Vagina (tissue), 2 donors: ENCODE measurements at places on chromosomes 3 and 15. TPM values are rescaled to one million over a fixed set of nuclear protein-coding genes. Genes with fewer than 3 reads are reported as not detected.
A peak's percentile ranks its signal among the peaks of the same experiment; 100 is the strongest.

DNA sequence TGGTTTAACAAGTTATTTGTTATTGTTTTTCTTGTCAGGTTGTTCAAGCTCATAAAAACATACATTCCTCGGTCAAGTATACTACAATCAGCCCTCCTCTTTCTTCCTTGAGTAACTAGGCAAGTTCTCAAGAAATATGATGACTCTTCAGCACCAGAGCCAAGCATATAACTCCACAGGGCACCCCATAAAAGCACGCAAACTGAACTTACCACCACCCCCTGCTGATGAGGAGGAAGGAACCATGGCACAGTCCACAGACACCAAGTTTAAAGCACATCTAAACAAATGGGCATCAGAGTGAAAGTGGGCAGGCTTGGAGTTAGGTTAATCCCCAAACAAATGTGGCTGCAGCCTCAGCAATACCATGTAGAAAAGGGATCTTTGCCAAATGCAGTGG is 5.3 kb downstream of the IP6K2 start:
- peaks cover 13% of the 10 kb centered on the region for H3K36me3 ChIP-seq
- no peak overlapping the region for H3K4me3 ChIP-seq
- H3K4me1 ChIP-seq: peaks cover 83% of the 10 kb centered on the region

DNA sequence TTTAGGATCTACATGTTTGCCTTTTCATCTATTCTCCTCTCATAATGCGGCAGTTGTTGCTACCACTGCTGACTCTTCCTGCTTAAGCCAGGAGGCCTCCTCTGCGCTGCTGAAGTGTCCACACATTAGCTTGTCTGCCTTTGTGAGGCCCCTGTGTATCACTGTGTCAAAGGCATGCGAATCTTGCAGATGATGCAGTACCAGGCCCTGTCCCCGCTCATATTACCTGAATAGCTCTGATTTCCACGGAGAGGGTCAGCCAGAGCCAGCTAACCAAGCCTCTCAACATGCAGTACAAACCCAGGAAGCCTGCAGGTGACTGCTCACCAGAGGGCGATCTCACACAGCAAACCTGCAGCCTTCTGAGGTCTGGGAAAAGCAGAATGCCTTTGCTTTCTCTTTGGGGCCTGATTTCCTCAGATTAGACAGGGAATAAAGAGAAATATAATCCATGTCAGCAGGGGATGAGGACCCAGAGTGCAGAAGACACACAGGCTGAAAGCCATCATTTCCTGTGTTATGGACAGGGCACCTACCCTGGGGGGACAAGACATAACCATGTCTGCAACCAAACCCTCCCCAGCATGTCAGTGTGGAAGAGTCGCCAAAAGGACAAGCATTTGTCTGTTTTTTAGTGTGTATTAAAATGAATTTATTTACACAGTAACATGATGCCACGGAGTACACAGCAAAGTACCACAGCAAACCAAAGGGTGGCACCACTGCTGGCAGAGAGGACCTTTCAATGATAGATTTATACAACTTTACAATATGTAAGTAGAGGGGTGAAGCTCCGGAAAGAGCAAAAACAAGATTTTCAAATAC is 36.8 kb upstream of the TSPAN3 start:
- no peak overlapping the region for H3K4me3 ChIP-seq
- no peaks in the 10 kb centered on the region for H3K27me3 ChIP-seq
- H3K4me1 ChIP-seq: peaks cover 24% of the 10 kb centered on the region
- H3K36me3 ChIP-seq: no peaks in the 10 kb centered on the region
- peak overlapping the region; percentile 17 for H3K27ac ChIP-seq

DNA sequence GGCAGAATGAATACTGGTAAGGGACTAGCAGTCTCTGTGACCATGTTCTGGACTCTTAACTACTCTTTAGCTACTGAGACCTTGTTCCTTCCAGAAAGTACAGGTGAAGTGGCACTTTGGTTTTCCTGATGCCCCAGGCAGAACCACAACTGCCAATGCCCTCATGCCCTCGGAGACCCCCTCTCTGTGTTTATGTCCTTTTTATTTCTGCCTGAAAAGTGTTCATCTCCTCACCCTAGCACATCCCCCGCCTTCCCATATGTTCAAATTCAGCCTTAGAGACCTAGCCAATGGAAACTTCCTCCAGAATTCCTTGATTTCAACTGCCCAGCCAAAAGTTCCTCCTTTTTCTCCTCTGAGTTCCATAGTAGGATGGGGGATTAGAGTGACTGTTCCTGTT is 23.3 kb upstream of the RASGRF1 start:
- H3K36me3 ChIP-seq: no peaks in the 10 kb centered on the region
- no peak overlapping the region for H3K27ac ChIP-seq
- no peaks in the 10 kb centered on the region for H3K27me3 ChIP-seq
- peak; percentile 54 for DNase-seq

- H3K4me3 ChIP-seq: no peak overlapping the region
- H3K27me3 ChIP-seq: no peaks in the 10 kb centered on the region
- DNase-seq: peak; percentile 88
- H3K4me1 ChIP-seq: peaks cover 41% of the 10 kb centered on the region
- no peak overlapping the region for H3K27ac ChIP-seq
Measured at GRCh38 chr15:77986891-77987764, 90.4 kb downstream of the TBC1D2B start.

DNA sequence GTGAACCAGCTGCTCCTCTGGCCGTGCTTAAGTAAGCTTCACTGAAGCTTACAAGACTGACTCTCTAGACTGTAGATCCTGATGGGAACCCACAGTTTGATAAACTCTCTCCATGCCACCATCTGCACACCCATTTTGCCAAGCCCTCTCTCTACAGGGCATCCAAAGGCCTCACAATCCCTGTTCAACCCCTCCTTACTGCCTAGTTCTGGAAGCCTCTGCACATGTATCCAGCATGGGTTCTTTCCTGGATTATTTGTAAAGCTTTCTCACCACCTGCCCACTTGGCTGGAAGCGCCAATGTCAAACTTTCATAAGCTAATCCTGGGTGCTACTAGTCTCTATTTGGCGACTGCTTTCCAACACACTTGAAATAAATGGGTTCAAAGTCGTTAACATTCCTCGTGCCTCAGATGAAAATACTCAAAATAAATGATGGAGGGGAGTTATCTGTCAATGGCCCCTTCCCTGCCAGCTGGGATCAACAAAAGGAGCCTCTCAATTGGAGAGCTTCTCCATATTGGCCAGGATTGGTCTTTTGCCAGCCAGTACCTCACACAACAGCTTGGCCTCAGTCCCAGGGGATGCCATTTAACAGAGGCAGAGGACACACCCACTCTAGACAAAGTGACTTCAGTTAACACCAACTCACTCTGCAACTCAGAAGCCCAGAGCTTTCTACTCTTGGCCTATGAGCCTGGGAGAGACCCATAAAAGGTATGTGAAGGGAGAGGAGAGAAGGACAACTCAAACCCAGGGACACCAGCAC is 48.1 kb downstream of the SH3BP5 start:
- H3K4me1 ChIP-seq: peaks cover 58% of the 10 kb centered on the region
- no peak overlapping the region for H3K4me3 ChIP-seq
- H3K27me3 ChIP-seq: no peaks in the 10 kb centered on the region
- DNase-seq: no peak

DNA sequence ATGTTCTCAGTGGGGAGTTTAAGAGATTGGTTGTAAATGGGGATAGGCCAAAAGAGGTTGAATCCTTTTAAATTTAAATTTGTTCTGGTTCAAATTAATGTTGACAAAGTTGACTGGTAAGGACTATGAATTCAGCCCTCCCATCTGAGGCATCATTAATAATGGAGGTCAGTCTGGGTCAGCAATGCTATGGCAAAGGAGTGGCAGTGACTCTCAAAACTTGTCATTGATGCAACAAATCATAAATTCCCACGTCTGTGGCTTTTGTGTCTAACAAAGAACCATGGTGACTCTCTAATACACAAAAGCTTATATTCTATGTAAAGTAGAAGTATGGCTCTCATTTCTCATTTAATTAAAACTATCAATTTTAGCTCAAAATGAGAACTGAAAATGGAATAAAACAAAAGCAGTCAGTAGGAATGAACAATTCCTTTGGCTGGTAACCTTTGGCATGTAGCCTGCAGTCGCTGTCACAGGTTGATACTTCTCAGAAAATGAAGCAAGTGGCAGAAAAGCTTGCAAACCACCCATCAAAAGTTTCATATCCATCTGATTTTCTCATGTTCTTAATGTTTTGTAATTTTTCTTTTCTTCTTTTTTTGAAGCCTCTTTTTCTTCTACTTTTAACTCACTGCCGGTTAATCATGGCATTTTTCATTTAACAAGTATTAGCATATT is 12.2 kb upstream of the ZBED2 start:
- H3K36me3 ChIP-seq: no peaks in the 10 kb centered on the region
- H3K27ac ChIP-seq: no peak overlapping the region
- no peak overlapping the region for H3K4me3 ChIP-seq
- H3K27me3 ChIP-seq: no peaks in the 10 kb centered on the region

AMIGO3 gene
- total RNA-seq: not detected

DNA sequence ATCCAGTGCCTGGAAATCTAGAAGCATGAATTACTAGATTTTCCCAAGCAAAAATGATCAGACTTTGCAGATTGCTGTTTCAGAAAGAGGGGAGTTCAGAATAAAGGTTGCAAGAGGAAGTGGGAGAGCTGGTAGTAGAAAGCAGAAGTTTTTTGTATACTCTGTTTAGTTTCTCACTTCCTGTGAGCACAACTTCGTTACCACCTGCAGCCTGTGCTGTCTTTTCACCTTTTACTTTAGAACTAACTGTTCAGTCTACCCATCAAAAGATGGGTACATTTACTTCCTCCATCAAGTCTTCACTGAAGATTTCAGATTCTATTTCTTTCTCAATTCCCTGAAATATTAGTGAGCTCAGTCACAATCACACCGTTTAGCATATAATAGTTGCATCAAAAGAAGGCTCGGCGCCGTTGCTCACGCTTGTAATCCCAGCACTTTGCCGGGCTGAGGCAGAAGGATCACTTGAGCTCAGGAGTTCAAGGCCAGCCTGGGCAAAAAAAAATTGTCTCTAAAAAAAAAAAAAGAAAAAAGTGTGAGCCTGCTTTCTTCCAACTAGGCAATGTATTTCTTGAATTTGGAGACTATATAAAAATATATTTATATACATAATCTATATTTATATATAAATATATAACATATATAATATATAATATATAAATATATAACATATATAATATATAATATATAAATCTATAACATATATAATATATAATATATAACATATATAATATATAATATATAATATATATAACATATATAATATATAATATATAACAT is 1.8 kb upstream of the CEP97 start:
- peaks cover 8% of the 10 kb centered on the region for H3K36me3 ChIP-seq
- no peaks in the 10 kb centered on the region for H3K27me3 ChIP-seq
- H3K27ac ChIP-seq: no peak overlapping the region
- peaks cover 4% of the 10 kb centered on the region for H3K4me1 ChIP-seq

GRCh38 chr15:100873029-100873677 is 6.5 kb upstream of the ALDH1A3 start:
- no peaks in the 10 kb centered on the region for H3K4me1 ChIP-seq
- no peaks in the 10 kb centered on the region for H3K36me3 ChIP-seq
- H3K27me3 ChIP-seq: no peaks in the 10 kb centered on the region
- H3K4me3 ChIP-seq: no peak overlapping the region
- H3K27ac ChIP-seq: no peak overlapping the region

GRCh38 chr3:105417525-105418289 is 51.0 kb downstream of the ALCAM start:
- H3K4me3 ChIP-seq: no peak overlapping the region
- no peaks in the 10 kb centered on the region for H3K4me1 ChIP-seq
- no peaks in the 10 kb centered on the region for H3K27me3 ChIP-seq

ZBED2 gene
- total RNA-seq: 4.9 TPM

- H3K36me3 ChIP-seq: no peaks in the 10 kb centered on the region
- no peak for DNase-seq
- H3K27me3 ChIP-seq: no peaks in the 10 kb centered on the region
- H3K27ac ChIP-seq: no peak overlapping the region
- H3K4me3 ChIP-seq: no peak overlapping the region
- H3K4me1 ChIP-seq: peaks cover 33% of the 10 kb centered on the region
Measured at GRCh38 chr3:38493031-38493430, 3.1 kb upstream of the EXOG start.

GRCh38 chr3:27134171-27134796 is 234.9 kb downstream of the NEK10 start:
- H3K27me3 ChIP-seq: no peaks in the 10 kb centered on the region
- DNase-seq: no peak
- no peaks in the 10 kb centered on the region for H3K36me3 ChIP-seq
- no peak overlapping the region for H3K4me3 ChIP-seq

DNA sequence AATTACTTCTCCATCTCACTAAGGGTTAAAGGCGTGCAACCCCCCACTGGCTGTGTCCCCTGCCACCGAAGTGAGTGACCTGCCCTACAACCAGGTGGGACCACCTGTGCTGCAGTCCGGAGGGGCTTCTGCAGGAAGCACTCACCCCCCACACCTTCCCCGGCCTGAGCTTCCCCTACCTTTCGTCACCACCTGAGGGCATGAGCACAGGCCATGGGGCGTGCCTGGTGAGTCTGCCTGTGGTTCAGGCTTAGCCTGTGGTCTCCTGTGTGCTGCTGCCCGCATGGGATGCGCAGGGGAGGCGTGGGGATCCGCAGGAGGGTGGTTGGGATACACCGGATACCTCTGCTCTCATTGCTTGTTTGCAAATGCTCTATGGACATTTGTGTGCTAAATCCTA is 46.0 kb downstream of the KLHL25 start:
- DNase-seq: no peak
- H3K4me1 ChIP-seq: peaks cover 30% of the 10 kb centered on the region
- no peak overlapping the region for H3K4me3 ChIP-seq

VILL gene
- 7.9 TPM for total RNA-seq

- H3K4me3 ChIP-seq: no peak overlapping the region
- no peak overlapping the region for H3K27ac ChIP-seq
- no peaks in the 10 kb centered on the region for H3K27me3 ChIP-seq
Measured at GRCh38 chr3:8713901-8714759, 19.5 kb upstream of the CAV3 start.

DNA sequence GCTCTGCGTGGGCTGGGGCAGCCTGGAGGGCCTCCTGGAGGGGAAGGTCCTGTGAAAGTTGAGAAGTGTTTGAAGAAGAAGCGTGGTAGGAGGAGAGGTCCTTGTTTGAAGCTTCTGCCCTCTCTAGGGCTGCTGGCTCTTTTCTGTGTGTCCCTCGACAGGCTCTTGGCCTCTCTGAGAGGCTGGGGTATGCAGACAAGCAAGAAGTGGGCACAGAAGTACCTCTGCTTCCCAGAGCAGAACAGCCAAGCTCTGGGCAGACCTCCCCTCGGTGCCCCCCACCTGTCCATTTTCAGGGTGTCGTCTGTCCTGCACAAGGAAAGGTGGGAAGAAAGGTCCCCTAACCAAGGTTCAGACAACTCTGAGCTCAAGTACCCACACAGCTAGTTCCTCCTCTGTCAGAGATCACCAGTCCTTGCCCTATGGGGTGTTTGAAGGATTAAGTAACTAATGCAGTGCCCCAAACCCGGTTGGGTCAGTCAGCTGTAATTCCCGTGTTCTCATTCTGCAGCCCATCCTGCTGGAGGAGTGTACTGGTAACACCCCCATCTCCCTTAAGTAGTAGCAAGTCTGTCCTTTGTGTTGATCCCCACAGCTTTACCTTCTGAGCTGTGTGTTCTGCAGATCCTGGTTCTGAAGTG is 6.3 kb downstream of the CSK start:
- peaks cover 100% of the 10 kb centered on the region for H3K4me1 ChIP-seq
- no peak for DNase-seq
- peak overlapping the region; percentile 79 for H3K27ac ChIP-seq
- no peaks in the 10 kb centered on the region for H3K36me3 ChIP-seq

MKRN3 gene
- not detected for total RNA-seq

GRCh38 chr3:188889054-188889491 is 282.7 kb upstream of the TPRG1 start:
- no peak overlapping the region for H3K4me3 ChIP-seq
- DNase-seq: no peak
- no peaks in the 10 kb centered on the region for H3K4me1 ChIP-seq
- no peaks in the 10 kb centered on the region for H3K36me3 ChIP-seq
- no peaks in the 10 kb centered on the region for H3K27me3 ChIP-seq
- H3K27ac ChIP-seq: no peak overlapping the region
